ENCODE measurements at places on chromosomes 5 and 9.

DNA sequence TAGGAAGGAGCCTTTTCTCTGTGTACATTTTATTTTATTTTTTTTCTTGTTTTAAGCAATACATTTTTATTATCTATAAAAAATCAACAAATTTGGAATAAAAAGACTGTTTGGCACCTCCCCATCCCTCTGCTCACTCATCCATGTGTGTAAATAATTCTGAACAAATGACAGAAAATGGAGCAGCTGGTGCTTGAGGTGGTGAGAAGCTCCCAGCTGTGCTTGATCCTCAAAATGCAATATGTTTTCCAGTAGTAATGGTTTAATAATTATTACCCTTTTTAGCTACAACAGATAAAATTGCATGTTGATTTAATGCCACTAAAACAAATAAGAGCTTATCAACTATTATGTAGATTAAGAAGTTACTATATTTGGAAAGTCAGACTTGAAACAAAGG is 132.5 kb downstream of the CDH18 start:
- DNase-seq, result no peak

DNA sequence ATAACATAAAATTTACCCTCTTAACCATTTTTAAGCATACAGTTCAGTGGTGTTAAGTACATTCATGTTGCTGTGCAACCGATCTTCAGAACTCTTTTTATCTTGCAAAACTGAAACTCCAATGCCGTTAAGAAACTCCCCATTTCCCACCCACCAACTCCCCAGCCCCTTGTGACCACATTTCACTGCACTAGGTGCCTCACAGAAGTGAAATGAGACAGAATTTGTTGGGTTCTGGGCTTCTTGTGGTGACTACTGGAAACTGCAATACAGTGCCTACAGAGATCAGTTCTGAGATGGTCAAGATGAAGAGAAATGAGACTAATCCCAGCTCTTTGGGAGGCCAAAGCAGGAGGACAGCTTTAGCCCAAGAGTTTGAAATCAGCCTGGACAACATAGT is 202.1 kb upstream of the SLC30A5 start:
- peak; percentile 1 for DNase-seq

- no peak for DNase-seq
Measured at GRCh38 chr9:11335011-11335410, 722.2 kb upstream of the PTPRD start.

DNA sequence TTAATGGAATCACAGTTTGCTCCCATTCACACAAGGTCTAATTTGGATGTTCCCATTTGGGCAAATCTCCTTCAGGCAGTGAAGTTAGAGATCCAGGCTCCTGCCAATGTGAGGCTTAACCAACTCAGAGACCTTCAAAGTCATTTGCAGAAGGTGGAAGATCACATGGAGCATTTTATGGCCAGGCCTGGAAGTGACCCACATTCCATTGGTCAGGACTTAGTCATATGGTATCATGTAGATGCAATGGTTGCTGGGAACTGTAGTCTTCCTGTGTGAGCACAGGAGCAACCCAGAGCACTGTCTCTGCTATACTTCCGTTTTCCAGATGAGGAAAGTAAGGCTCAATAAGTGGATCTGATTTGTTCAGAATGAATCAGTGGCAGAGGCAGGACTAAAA is 292.7 kb upstream of the SMARCA2 start:
- no peak for DNase-seq

DNA sequence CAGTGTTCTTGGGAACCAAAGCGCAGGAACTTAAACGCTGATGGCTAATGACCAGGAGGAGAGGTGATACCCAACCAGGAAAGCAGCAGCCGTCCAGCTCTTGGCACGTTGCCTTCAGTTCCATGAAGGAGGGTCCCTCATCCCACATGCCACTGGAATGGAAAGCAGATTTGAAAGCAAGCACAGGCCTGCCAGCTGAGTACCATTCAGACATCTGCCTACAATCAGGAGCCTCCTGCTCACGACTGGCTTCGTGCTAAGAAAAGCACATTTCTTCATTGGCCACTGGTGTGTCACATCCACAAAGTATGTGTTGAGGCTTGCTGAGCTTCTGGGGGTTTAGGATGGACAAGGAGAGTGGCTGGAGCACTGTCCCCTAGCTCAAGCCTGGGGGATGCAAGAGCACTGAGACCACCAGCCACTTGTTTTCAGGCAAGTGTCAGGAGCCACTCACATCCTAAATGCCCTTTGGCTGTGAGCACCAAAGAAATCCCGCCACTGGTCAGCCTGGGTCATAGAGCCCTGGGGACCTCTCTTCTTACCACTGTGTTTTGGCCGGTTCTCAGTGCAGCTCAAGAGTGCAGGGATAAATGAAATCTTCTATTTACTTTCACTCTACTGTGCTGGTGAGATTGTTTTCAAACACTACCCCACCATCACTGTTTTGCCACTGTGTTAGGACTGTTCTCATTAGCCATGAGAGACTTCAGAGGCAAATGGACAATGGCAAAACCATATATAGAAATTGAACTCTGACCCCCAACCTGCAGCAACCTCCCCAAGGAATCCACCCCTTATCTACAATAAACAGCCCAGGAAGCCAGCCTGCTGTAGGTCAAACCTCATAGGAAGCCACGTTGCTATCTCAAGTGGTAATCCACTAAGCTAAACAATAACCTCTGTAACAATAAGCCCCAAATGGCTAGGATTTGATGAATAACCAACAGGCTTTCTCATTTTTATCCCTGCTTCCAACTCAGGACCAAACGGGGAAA is 58.3 kb downstream of the MTX3 start:
- DNase-seq, result no peak

DNA sequence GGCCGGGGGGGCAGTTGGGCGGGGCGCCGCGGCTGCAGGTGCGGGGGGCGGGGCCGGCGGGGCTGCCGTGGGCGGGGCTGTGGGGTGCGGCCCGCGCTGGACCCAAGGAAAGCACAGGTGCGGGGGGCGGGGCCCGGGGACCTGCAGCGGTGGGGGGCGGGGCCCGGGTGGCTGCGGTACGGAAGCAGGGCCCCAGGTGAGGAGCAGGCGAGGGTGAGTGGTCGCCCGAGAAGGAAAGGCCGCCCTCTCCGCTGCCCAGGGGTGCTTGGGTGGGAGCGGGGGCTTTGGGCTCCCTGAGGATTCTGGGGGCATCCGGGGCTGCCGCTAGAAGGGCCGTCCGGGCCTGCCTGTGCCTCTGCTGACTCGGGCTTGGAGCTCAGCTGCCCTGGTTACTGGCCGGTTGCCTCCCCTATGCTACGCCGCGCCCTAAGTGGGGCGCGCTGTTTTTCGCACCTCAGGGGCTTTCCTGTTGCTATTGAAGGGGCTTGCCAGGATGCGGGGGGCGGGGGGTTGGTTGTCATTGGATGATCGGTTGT is 767 bp downstream of the RALGPS1 start:
- peak; percentile 21 for DNase-seq

GRCh38 chr5:38237681-38238080 is 20.7 kb upstream of the EGFLAM start:
- no peak for DNase-seq

DNA sequence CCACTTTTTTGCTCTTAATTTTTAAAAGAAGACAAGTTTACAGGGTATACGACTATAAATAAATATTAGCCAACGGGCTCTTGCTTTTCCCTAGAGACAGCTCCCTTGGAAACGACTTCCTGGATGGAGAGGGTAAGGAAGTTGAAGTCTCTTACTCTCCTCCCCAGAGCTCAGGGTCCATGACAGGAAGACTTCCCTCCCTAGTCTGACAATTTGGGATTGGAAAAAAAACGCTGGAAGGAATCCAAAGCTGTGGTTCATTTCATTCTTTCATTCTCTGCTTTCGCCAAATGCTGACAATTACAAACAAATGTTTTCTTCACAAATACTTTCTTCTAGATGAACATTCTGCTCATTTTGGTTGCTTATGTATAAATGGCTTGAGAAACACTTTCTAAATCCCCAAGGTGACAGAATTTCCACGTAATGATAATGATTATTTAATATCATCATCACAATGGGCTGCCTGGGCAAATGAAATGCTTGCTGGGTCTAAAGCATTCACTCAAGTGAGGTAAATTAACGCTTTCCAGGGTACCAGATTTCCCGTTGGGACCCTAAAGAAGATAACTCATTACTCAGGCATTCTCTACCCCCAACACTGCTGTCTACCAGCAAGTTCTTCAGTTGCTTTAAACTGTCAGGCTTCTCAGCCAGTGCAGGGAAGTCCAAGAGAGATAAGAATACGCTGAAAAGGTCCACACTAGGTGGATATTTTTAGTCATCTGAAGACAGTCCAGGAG is 139.8 kb upstream of the SLC30A5 start:
- no peak for DNase-seq

GRCh38 chr9:112203536-112203935 is 28.4 kb upstream of the SUSD1 start:
- no peak for DNase-seq

DNA sequence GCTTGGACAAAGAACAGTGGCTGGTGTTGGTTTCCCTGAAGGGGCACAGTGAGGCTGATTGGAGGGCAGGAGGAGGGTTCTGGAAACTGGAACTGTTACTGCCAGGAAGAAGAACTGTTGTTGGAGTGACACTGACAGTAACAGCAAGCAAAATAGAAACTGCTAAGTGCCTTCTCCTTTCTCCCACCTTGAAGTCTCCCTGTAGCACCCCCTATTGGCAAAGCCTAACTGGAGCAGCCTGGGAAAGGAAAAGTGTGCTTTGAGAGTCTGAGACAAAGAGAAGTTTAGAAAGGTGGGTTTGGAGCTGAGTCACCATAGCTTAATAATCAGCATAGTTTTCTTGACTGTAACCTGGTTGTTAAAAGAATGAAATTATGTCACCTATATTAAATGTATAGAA is 2.5 kb upstream of the TMEM174 start:
- DNase-seq, result no peak

- DNase-seq, result no peak
Measured at GRCh38 chr9:101626295-101626694, 31.5 kb upstream of the PPP3R2 start.

- DNase-seq, result no peak
Measured at GRCh38 chr5:145856285-145856818, 16.5 kb downstream of the GRXCR2 start.

DNA sequence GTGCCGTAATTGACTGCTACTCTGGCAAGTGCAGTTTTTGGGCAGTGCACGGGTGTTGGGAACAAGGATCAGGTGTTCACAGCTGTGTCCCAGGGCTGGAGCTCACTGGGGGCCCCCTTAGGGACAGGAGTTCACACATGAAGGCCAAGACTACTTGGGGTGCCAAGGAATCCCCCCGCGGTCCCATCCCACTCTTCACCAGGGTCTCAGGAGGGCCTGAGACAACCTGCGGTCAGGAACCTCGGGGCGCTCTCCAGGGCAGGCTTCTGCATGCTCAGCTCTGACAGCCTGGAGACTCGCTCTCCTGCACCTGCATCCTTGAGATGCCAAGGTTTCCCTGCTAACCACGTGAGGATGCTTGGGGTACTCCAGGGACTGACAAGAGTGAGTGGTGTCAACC is 2.3 kb upstream of the MAN1B1 start:
- no peak for DNase-seq

- no peak for DNase-seq
Measured at GRCh38 chr5:155906046-155906445, 420.9 kb upstream of the SGCD start.

DNA sequence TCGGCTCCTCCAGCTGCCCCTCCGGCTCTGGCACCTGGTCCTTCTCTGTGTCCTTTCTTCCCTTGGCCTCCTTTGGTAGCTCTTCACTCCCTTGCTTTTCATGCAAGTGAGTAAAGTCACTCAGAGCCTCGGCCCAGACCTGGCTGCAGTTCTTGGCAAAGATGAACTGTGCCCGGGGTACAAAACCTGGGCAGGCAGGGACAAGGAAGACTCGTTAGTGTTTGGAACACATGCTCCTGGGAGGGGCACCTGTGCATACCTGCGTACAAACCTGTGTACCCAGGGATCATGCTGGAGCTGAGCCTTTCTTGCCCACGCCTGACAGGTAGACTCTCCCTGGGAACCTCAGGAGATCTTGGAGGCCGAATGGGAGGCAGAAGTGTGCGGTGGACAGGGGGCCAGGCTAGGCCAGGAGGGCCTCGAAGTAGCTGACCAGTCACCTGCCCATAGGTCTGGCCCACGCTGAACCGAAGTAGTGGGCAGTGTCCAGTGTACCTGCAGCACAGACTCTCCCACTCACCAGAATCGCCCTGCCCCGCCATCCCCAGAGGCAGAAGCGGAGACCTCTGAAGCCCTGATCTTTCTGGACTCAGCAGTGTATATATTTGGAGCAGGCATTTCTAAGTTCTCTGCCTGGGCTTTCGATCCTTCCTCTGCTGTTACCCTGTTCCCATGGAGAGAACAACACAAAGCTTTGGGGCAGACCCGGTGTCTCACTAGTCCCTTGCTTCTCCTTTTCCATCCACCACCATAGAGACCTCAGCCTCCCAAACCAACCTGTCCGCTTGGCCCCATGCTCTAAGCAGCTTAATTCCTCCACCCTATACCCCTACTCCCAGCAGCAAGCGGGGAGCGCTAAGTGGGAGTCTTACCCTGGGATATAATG is 41.9 kb upstream of the TESK1 start:
- DNase-seq, result no peak

- DNase-seq, result no peak
Measured at GRCh38 chr9:87285183-87285850, 212.3 kb upstream of the DAPK1 start.

DNA sequence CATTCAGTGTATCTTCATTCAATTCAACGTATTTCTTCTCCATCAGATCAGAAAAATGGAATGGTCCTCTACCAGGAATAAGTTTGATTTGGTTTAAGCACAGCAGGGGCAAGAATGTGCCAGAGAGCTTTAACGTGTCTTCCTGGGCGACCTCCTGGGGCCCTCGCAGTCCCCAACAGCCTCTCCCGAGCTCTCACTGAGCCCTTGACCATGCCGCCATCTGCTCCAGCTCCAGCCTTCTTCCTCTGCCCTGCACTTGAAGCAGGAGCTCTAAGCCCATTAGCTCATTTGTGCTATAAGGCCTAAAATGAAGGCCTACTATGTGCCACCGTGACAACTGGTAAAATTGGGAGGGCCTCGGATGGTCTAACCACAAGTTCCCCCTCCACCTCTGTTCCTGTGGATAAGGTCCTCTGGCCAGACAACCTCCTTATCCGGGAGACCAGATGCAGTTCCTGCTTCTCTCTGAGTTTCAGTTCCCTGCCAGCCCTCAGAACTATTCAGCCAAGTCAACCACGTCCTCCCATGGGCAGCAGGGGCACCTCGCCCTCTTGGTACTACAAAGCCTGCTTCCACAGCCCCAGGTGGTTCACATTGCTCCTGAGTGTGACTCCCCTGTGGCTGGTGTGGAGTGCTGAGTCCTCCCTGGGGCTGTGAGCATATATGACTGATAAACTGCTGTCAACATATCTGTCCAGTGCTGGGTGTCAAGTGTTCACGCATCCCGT is 35.8 kb downstream of the C5orf15 start:
- no peak for DNase-seq

- no peak for DNase-seq
Measured at GRCh38 chr9:99828054-99828416, 6.3 kb downstream of the NR4A3 start.

GRCh38 chr9:109629615-109630014 is 131.5 kb upstream of the PTPN3 start:
- DNase-seq, result no peak

GRCh38 chr5:138981131-138981530 is 106.0 kb upstream of the LRRTM2 start:
- no peak for DNase-seq

- no peak for DNase-seq
Measured at GRCh38 chr9:30935730-30936129, 1448.7 kb upstream of the ACO1 start.
